Psoas muscle (tissue), 8 donors: ENCODE measurements at places on chromosomes 11 and 22. TPM values are rescaled to one million over a fixed set of nuclear protein-coding genes. Genes with fewer than 3 reads are reported as not detected.

SUSD2 gene
- 1.8 TPM for total RNA-seq

TYR gene
- total RNA-seq: not detected

TRIM48 gene
- not detected for total RNA-seq

DNA sequence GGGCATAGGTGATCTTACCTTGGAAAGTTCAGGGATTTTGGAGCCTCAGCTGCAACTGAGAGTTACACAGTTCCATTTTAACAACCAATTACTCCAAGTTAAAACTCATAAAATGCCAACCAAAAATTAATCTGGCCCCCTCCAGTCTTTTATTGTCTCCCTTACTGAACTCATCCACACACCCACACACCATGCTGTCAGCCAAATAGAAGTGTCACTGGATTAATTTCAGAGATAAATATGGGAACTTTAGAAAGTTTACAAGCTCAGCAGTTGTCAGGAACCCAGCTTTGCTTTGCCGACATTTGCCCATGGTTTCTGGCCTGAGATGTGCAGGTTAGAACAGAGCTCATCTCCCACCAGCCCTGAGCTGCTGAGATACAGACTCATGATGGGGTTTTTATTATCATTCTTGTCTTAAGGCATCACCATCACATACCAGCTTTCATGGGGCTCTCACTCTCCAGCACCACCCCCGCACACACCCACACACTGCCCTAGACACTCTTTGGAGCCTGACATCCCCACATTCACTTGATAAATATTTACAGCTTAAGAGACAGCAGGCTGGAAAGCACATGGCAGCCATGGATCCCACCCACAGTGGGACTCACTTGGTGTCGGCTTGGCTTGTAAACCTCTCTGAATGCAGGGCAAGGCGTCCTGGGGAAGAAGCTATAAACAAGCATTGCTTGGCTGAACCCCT lies 23.7 kb upstream of the CTR9 start:
- H3K36me3 ChIP-seq: no peaks in the 10 kb centered on the region
- H3K27ac ChIP-seq: no peak overlapping the region
- no peak for DNase-seq
- no peak overlapping the region for H3K4me3 ChIP-seq

GRCh38 chr22:36856792-36857135 lies 4.0 kb upstream of the NCF4 start:
- no peak overlapping the region for H3K4me3 ChIP-seq
- H3K27ac ChIP-seq: no peak overlapping the region
- H3K27me3 ChIP-seq: no peaks in the 10 kb centered on the region

DNA sequence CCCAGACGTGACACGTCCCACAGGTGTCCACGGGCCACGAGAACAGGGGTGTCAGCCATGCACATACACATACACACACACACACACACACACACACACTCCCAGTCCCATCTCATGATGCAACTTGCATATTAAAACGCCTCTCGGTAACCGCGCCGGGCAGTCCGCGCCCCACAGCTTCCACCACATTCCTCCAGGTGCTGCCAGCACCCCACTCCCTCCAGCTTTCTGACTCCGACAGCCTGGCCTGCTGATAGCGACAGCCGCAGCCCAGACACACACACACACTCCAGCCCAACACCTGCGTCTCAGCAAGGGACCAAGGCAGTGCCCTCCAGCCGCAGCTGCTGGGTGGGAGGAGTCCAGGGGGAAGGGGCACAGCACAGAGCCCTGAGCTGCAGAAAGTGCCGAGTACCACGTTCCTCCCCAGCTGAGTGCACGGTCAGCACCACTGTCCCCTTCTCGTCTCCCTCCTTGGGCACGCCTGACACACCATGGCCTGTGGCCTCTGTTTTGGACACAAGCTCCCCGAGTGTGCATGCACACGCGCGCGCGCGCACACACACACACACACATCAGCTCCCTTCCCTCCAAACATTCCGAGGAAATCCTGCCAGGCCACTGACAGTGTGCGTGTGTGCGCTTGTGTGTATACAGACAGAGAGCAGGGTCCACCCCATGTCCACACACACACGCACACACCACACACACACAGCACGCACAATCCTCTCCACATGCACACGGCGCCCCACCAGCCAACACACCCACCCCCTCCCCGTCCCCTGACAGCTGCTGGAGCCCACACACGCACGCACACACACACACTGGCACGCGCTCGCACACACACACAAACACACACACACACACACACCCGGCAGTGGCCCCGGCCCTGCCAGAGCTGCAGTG lies 1.2 kb downstream of the ELFN2 start:
- no peak for DNase-seq
- H3K27ac ChIP-seq: no peak overlapping the region
- peaks cover 32% of the 10 kb centered on the region for H3K27me3 ChIP-seq
- H3K4me1 ChIP-seq: no peaks in the 10 kb centered on the region

- no peak overlapping the region for H3K4me3 ChIP-seq
- DNase-seq: no peak
- H3K4me1 ChIP-seq: no peaks in the 10 kb centered on the region
- no peaks in the 10 kb centered on the region for H3K36me3 ChIP-seq
Observed at GRCh38 chr11:76291576-76292526, 85.5 kb upstream of the WNT11 start.

GRCh38 chr11:85359859-85360258 lies 267.3 kb downstream of the DLG2 start:
- H3K4me3 ChIP-seq: no peak overlapping the region
- H3K4me1 ChIP-seq: no peaks in the 10 kb centered on the region
- no peaks in the 10 kb centered on the region for H3K36me3 ChIP-seq
- DNase-seq: no peak
- no peaks in the 10 kb centered on the region for H3K27me3 ChIP-seq

DNA sequence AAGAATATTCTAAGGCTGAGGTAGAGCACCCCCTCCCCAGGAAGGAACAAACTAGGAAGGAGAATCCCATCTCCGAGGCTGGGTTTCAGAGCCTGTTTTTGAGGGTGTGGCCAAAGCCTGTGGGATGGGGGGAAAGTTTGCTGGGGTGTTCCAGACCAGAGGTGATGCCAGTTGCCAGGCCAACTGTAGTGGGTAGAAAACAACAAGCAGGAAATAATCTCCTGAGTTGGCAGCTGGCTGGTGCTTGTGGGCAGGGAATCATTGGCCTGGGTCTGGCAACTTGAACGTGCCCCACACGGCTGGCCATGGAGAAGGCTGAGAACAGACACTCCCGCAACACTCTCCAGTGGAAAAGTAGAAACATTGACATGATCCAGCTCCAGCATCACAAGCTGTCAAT lies 385.6 kb downstream of the ETS1 start:
- no peak for DNase-seq
- no peaks in the 10 kb centered on the region for H3K36me3 ChIP-seq
- H3K27me3 ChIP-seq: no peaks in the 10 kb centered on the region

DNA sequence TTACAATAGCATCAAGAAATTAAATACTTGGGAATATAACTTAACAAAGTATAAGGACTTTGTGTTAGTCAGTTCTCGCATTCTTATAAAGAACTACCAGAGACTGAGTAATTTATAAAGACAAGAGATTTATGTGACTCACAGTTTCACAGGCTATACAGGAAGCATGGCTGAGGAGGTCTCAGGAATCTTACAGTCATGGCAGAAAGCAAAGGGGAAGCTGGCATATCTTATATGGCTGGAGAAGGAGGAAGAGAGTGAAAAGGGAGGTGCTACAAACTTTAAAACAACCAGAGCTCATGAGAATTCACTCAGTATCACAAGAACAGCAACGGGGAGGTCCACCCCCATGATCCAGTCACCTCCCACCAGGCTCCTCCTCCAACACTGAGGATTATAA lies 32.0 kb upstream of the CCDC134 start:
- H3K27me3 ChIP-seq: no peaks in the 10 kb centered on the region
- no peaks in the 10 kb centered on the region for H3K36me3 ChIP-seq
- DNase-seq: no peak
- H3K4me3 ChIP-seq: no peak overlapping the region

DNA sequence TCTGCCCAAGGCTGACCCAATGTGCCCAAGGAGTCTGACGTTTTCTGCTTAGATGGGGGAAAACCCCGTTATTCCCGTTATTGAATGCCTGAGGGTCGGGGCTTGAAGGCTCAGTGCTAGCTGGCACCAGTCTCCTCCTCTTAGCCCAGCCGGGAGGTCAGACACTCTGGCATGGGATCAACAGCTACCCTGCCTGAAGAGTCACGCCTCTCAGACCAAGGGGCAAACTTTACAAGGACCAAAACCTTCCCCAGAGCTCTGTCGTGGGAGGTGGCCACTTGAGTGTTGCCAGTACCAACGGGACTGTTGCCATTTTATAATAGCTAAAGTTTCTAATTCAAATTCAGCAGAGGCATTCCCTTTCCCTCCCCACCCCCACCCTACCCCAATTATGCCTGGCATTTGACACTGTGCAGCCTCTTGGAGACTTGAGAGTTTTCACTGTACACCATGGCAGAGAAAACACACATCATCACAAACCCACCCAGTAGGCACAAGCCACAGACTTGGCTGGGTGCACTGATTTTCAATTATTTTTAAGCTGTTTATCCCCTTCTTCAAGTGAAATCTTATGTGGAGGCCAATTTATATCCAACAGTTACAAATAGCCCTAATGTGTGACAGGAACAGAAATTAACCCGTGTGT lies 137.5 kb upstream of the SYT13 start:
- no peaks in the 10 kb centered on the region for H3K27me3 ChIP-seq
- no peaks in the 10 kb centered on the region for H3K36me3 ChIP-seq
- no peak for DNase-seq
- no peak overlapping the region for H3K27ac ChIP-seq

- peaks cover 6% of the 10 kb centered on the region for H3K4me1 ChIP-seq
- H3K27ac ChIP-seq: no peak overlapping the region
- no peaks in the 10 kb centered on the region for H3K36me3 ChIP-seq
- peaks cover 63% of the 10 kb centered on the region for H3K27me3 ChIP-seq
- H3K4me3 ChIP-seq: peak overlapping the region; percentile 55
Observed at GRCh38 chr11:119584193-119585042, 144.6 kb downstream of the NECTIN1 start.

GRCh38 chr22:27726331-27726685 lies 75.2 kb downstream of the MN1 start:
- peak overlapping the region; percentile 58 for H3K27ac ChIP-seq
- H3K27me3 ChIP-seq: no peaks in the 10 kb centered on the region
- no peak for DNase-seq
- H3K4me3 ChIP-seq: no peak overlapping the region

DNA sequence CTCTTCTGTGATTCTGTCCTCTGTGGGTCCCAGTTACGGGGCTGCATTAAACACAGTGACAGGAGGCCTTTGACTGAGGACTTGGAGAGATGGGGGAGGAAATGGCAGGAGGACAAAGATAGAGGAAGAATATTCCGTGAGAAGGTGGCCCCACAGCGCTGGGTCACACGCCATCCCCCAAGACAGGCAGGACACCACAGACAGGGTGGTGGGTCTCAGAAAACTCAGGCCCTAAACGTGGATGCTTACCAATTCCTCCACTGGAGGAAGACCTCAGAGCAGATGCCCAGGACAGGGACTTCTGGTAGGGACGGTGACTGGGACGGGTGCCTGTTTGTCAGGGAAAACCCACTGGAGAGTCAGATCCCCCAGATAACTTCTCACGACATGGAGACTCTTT lies 34.0 kb downstream of the IGLL5 start:
- H3K27ac ChIP-seq: no peak overlapping the region
- no peaks in the 10 kb centered on the region for H3K4me1 ChIP-seq
- no peak for DNase-seq
